Jurkat, Clone E6-1 (cell line): ENCODE measurements at places on chromosomes 13 and 19.

DNA sequence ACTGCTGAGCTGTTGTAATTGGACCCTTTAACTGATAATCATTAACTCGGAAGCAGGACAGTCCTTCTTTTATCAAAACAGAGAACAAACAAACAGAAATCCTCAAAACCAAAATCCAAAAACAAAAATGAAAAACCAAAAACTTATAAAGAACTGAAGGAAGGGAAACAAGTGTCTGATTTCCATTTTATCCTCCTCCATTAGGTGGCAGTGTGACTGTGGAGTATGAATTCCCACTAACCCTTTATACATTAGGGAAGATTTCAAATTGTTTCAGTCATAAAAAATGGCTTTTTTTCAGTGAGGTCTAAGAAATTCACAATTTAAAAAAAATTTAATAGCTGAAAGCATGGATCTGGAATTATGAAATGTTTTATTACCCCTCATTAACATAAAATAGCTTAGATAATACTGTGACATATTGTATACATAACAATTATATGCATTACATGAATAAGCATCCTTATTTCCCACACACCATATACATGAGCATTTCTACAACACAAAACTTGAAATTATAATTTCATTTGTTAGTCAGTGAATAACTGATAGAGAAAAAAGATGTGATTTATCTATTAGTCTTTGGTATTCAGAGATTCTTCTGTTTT lies 1074.3 kb upstream of the PCDH9 start:
- DNase-seq, result peak; percentile 15

- DNase-seq, result peak; percentile 33
Measured at GRCh38 chr19:58002384-58003173, at the start of gene ZNF606. Gene ZNF606 (minus strand): TSS chr19:58002820. CDS start chr19:58001319, 1,501 bp downstream.

DNA sequence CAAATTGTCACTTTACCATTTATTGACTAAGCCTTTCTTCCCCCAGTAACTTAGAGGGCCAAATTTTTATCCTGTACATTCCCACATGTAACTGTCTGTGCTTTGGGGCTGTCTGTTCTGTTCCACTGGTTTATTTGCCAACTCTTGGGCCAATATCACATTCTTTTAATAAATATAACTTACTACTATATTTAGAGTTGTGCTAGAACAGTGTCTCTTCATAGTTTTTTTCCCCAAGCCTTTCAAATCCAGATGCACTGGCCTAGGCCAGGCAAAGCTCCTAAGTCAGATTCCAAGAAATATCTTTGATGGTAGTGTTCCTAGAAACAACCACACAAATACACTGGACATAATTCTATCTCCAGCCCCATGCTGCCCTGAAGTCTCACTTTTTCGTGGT lies 16.0 kb upstream of the CEBPG start:
- DNase-seq, result no peak

DNA sequence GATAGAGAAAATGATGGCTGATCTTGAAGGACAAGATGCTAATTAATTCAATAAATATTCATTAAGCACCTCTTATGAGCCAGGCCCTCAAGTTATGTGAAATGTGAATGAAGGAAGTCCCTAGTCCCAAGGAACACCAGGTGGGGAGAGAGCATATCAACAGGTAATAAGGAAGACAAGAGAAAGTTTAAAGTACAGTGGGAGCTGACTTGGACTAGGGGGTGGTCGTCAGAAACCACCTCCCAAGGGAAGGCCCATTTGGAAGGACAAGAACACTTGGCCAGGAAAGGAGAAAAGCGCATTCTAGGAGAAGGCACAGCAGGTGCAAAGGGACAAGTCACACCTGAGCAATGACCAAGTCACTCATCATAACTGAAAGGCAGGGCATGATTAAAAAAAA lies 72.7 kb downstream of the DOCK9 start:
- DNase-seq, result no peak

DNA sequence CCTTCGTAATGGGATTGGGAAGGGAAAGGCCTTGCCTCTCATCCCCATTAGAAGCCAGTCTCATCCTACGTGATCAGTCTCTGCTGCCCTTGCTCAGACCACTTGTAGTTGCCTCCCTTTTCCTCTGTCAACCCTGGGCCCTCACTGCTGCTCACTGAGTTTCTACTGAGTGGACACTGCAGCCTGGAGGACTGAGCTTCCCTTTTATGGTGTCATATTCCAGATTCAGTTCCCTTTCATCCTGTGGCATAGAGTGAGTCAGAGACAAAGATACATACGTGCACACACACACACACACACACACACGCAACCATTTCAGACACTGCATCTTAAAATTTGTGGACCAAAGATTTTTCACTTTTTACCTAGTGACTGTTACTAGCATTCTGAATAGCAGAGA lies 56.6 kb downstream of the COG3 start:
- DNase-seq, result no peak

- DNase-seq, result peak; percentile 51
Measured at GRCh38 chr19:50190439-50190891, 13.0 kb upstream of the MYH14 start.

DNA sequence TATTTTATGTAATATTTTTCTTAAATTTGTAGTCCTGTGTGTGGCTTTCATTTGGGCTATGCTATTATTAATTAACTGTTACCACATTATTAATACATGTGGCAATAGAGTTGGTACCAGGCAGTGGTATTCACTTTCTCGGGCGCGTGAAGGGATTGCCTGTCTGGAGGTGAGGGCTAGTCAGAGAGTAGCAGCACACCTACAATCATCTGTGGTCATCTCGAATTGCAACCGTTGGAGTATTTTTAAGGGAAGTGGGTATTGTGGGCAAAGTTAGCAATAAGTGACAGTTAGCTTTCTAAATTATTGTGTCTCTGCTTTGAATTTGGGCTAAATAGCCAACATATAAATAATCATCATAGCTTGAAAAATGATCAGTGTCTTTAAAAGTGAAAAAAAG lies 20.0 kb upstream of the GPR18 start:
- DNase-seq, result no peak

- DNase-seq, result no peak
Measured at GRCh38 chr19:10327793-10328192, 5.5 kb downstream of the RAVER1 start.

GRCh38 chr13:24557081-24557480 lies 44.5 kb upstream of the PARP4 start:
- no peak for DNase-seq

DNA sequence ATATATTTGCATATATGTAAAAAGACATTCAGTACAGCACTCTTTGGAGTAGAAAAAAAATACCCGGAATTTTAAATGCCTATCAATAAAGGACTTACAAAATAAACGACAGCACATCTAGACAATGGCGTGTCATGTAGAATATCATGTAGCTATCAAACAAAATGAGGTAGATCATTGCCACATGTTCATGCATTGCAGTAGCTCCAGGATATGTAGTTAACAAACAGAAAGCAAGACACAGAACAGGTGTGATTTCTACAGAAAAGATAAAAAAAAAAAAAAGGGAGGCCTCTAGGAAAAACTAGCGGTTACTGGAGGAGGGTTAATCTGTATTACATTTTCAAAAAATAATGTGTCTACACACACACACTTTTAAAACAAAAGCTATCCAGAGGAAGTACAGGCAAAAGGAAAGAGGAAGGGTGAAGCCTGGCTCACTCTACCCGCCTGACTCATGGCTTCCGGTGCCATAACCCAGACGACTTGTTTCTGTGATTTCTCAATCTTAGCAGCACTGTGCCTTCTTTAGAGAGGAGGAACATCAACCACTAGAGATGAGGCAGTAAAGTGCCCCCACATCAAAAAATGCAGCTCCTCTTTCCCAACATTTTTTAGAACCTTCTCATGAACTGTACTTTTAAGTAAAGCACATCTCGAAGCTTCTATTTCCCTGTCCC lies 6.9 kb downstream of the KCTD12 start:
- DNase-seq, result peak; percentile 73

- no peak for DNase-seq
Measured at GRCh38 chr19:18264971-18265540, 9.2 kb downstream of the IQCN start.

DNA sequence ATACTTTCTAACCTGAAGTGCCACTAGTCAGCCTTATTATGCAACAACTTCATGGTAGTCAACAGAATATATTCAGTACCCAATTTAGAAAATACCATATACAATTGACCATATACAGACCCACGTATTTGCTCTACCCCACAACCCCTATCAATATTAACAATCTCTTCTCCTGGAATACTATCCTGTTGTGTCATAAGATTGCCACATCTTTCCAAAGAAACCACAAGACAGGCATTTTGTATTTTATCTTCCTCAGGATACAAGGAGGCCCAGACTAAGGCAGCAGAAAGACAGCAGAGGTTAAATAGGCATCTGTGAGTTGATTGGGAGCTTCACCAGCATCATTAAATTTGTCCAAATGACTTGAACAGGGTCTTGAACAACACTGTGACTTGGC lies 4.5 kb downstream of the SPART start:
- DNase-seq, result no peak

DNA sequence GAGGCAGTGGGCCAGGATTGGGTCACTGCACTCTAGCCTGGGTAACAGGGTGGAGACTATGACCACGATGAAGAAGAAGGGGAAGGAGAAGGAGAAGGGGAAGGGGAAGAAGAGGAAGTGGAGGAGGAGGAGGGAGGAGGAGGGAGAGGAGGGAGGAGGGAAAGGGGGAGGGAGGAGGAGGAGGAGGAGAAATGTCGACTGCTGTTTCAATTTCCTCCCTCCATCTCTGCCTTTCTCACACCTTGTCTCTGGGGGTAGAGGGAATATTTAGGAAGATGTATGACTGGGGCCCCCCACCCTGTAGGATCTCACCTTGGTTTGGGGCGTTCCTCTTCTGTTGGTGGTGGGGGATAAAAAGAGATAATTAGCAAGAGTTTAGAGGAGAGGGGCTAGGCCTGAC lies 3.8 kb downstream of the TNNT1 start:
- no peak for DNase-seq

GRCh38 chr13:111844222-111844671 lies 222.7 kb upstream of the SOX1 start:
- DNase-seq, result no peak

GRCh38 chr13:31797154-31797775 lies 57.9 kb downstream of the RXFP2 start:
- no peak for DNase-seq

- DNase-seq, result no peak
Measured at GRCh38 chr19:51698296-51698695, 5.2 kb downstream of the SPACA6 start.

DNA sequence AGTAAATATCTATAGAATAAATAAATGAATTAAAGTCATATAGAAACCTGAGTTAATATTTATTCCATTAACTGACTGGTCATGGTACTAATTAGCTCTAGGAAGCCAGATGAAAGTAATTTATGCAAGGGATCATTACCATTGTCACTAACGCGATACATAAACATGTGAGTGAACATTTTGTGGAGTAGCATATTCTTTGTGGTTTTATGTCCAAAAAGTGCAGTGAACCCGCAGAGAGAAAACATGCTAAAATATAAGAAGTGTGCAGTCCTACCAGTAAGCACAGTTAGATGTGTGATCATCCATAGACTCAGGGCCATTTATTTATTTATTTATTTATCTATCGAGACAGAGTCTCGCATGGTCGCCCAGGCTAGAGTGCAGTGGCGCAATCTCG lies 1.6 kb downstream of the GPR183 start:
- DNase-seq, result no peak

DNA sequence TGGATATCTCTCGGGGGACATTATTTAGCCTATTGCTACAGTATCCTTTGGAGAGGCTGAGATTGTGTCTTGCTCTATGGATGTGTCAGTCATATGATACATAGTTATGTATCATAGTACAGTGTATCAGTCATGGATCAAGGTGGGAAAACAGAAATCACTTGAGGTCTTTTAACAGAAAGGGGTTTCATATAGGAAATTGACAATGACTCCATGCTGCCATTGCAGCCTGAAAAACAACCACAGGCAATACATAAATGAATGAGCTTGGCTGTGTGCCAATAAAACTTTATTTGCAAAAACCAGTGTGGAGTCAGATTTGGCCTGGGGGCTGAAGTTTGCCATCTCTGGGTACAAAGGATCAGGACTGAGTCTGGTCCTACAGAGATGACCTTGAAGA lies 35.4 kb downstream of the COLGALT1 start:
- DNase-seq, result no peak

DNA sequence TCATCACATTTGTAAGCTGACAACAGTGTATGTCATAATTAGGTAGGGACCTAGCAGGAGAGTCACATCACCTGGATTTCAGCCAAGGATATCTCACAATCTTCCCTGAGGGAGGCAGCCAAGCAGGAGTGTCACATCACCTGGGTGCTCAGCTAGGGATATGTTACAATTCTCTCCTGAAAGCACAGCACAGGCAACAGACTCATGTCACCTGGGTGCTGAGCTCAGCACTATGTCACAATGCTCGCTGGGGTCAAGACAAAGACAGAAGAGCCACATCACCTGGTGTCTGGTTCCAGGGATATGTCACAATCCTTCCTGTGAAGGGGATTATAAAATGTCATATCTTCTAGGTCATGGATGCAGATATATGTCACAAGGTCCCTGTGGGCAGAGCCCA lies 123.7 kb downstream of the ZNF675 start:
- no peak for DNase-seq
